ENCODE measurements at places on chromosomes 6 and 20.

- DNase-seq: no peak
These were observed 100.0 kb upstream of the RIPOR2 start for GRCh38 chr6:25035512-25036435.

- DNase-seq: no peak
These were observed 51.2 kb upstream of the SLC22A1 start for GRCh38 chr6:160070427-160070826.

DNA sequence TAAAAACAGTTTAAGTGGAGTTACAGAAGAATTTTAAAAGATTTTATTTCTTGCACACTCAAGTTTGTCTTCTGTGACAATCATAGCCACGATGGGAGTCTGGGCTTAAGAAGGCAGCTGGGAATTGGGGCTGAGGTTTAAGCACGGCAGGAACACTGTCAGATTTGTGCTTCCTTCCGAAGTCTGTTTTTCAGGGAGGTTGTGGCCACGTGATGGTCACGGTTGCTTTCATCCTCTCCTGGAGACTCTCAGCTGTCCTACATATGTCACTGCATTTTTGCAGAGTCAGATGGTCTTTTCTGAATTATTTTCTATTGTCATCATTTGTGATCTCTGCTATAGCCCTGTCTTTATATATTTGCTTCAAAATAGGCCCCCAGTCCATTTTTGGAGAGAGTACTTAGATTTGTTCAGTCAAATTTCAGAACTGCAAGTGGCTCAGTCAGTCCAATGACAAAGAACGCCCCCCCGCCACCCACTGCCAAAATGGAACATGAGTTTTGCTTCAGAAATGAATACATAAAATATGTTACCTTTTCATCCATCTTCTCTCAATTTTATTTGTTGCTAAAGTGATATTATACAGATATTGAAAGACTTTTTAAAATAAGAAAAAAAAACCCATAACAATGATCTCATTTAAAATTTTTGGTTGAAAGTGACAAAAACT lies 111.8 kb upstream of the ZFP64 start:
- no peak for DNase-seq

- no peak for DNase-seq
These were observed 118.1 kb downstream of the MYB start for GRCh38 chr6:135299256-135299655.

DNA sequence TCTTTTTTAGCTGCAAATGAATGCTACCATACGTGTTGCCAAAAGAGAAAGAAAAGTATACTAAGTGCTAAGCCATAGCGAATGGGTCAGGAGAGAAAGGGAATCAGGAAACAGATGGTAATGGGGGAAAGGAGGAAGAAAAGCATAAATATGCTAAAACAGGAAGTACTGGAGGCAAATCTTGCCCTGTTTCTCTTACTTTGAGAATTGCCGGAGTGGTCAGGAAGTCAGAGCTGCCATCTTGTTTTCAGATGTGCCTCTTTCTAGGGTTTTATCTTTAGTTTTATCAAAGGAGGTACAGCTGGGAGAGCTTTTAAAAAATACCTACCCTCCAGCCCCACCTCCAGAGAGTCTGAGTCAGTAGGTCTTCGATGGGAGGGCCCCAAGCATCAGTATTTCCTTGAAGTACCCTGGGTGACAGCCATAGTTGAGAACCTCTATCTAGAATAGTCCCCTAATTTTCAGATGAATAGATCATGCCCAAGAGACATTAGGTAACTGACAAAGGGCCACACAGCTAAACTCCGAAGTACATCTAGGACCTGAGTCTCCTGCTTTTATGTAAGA lies 193.3 kb downstream of the CLIC5 start:
- DNase-seq: no peak

GRCh38 chr6:142913511-142914047 lies 31.4 kb downstream of the HIVEP2 start:
- DNase-seq: no peak

GRCh38 chr20:23697947-23698346 lies 9.1 kb upstream of the CST4 start:
- DNase-seq: no peak

- DNase-seq: no peak
These were observed 154.6 kb downstream of the SASH1 start for GRCh38 chr6:148497257-148497656.

GRCh38 chr6:45148278-45148677 lies 179.9 kb upstream of the RUNX2 start:
- no peak for DNase-seq

- no peak for DNase-seq
These were observed 593.5 kb downstream of the TENT5A start for GRCh38 chr6:81158956-81159355.

- DNase-seq: no peak
These were observed 15.7 kb downstream of the GSTA1 start for GRCh38 chr6:52787917-52788316.

- DNase-seq: no peak
These were observed 41.5 kb downstream of the MYB start for GRCh38 chr6:135222623-135223022.

DNA sequence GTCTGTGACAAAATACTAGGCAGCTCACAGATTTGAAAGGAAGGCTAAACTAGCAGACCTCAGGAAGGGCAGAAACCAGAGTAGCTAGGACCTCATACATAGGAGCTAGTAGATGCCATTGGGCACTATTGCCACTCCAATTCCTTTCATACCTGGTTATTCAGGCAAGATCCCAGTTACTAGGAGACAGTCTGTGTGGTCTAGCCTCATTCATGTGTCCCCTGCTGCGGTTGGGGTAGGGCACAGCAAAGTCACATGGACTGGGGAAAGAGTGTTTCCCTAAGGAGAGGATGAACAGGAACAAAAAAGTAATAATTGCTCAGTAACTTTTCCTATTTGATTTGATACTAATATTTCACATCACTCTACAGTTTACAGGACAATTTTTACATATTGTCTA lies 204.6 kb upstream of the HEY2 start:
- DNase-seq: no peak

DNA sequence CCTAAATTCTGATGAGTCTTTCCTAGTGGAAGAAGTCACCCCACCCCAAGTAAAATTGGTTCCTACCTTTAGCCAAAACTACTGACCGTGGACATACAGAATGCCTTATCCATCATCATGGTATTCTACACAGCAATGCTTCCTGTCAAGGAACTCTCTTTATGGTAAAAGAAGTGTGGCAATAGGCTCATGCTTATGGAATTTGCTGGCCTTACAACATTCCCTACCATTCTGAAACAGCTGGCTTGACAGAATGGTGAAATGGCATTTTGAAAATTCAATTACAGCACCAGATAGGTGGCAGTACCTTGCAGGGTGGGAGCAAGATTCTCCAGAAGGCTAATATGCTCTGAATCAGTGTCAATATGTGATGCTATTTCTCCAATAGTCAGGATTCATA lies 41.8 kb upstream of the BACH2 start:
- no peak for DNase-seq

DNA sequence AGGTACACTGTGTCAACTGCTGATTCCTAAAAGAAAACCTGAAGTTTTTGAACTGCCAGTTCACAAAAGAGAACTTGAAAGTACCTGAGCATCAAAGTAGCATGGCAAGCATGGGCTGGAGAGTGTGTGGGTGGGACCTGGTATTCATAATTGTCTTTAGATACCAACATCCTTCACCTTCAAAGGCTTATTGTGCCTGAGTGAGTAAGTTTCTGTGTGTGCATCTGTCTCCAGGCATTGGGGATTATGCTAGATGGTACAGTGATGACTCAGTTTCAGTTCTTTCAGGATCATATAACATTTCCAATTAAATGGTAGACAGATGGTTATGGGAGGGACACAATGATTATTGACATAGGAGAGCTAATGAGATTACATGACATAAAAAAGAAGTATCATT lies 238.5 kb downstream of the ZFAND3 start:
- no peak for DNase-seq
